Fibroblast of skin of right biceps (primary cell): ENCODE measurements at places on chromosomes 13 and 19.
A peak's percentile ranks its signal among the peaks of the same experiment; 100 is the strongest.

- no peak for DNase-seq
Measured at GRCh38 chr13:102687520-102687919, 7.3 kb downstream of the METTL21C start.

- no peak for DNase-seq
Measured at GRCh38 chr13:38538422-38538821, 148.5 kb upstream of the FREM2 start.

DNA sequence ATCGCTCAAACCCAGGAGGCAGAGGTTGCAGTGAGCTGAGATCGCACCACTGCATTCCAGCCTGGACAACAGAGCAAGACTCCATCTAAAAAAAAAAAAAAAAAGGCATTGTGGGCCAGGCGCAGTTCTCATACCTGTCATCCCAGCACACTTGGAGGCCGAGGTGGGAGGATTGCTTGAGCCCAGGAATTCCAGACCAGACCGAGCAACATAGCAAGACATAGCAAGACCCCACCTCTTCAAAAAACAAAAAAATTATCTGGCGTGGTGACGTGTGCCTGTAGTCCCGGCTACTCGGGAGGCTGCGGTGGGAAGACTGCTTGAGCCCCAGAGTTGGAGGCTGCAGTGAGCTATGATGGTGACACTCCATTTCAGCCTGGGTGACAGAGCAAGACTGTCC is 18.0 kb downstream of the PIP5K1C start:
- DNase-seq, result no peak

- DNase-seq, result peak; percentile 21
Measured at GRCh38 chr13:110062077-110062776, 244.7 kb downstream of the COL4A1 start.

DNA sequence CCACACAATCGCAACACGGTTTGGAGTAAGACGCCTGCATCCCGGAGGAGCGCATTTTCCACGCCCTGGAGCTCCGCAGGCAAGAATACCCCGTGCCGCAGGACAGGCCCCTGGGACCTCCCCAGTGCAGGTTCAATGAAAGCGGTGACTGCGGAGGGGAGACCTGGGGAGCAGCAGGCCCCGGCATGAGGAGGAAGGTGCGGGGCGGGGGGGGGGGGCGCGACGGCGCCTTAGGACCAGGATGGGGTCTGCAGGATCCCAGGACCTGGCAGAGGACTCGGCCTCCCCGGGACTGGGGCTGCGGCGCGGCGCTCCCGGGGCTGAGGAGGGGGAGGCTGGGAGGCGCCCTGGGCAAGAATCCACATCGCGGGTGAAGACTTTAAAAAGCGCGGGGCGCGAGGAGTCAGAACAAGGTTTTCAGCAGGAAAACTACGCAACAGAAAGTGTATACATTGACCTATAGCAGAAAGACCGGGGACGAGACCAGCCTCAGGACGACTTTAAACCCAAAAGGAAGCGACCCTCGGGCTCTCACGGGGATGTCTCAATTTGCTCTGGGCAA is 432 bp downstream of the ZNF611 start:
- DNase-seq, result no peak

DNA sequence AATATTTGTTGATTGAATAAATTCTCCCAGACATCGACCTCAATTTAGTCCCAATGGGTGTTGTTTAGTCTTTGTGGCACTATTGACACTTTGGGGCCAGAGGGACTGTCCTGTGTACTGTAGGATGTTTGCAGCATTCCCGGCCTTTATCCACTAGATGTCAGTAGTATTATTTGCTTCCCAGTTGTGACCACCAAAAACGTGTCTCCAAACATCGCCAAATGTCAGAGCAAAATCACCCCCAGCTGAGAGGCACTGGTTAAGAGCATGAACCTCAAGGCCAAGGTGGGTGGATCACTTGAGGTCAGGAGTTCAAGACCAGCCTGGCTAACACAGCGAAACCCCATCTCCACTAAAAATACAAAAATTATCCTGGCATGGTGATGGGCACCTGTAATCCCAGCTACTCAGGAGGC is 15.4 kb downstream of the NLRP12 start:
- DNase-seq, result peak; percentile 46

DNA sequence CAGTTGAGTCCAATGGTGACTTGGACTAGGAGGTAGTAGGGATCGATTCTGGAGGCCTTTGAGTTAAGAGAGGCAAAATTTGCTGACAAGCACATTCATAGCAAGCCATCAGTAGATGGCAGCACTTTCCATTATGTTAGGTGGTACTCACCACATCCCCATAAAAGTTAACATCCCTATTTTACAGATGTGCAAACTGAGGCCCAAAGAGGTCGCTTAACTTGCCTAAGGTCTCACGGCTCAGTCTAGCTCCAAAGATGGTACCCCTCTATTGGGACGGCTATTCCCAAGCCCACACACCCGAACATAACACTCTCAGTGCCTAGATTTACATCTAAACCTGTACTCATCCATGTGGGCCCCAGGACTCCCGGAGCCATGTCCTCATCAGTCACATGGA is 21.5 kb upstream of the FOSB start:
- DNase-seq, result peak; percentile 48

- DNase-seq, result no peak
Measured at GRCh38 chr13:110317496-110318195, 10.6 kb downstream of the COL4A2 start.

DNA sequence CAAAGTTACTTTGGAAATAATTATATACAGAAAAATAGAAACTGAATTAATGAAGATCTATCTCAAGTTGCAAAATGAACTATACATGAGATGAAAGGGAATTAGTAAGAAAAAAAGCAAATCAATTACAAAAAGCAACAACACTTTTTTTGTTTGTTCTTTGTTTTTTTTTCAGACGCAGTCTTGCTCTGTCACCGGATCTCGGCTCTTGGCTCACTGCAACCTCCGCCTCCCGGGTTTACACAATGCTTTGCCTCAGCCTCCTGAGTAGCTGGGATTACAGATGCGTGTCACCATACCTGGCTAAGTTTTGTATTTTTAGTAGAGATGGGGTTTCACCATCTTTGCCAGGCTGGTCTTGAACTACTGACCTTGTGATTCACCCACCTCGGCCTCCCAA is 2.2 kb downstream of the ZNF415 start:
- no peak for DNase-seq

GRCh38 chr13:42524487-42525034 is 49.4 kb upstream of the TNFSF11 start:
- DNase-seq, result peak; percentile 33

DNA sequence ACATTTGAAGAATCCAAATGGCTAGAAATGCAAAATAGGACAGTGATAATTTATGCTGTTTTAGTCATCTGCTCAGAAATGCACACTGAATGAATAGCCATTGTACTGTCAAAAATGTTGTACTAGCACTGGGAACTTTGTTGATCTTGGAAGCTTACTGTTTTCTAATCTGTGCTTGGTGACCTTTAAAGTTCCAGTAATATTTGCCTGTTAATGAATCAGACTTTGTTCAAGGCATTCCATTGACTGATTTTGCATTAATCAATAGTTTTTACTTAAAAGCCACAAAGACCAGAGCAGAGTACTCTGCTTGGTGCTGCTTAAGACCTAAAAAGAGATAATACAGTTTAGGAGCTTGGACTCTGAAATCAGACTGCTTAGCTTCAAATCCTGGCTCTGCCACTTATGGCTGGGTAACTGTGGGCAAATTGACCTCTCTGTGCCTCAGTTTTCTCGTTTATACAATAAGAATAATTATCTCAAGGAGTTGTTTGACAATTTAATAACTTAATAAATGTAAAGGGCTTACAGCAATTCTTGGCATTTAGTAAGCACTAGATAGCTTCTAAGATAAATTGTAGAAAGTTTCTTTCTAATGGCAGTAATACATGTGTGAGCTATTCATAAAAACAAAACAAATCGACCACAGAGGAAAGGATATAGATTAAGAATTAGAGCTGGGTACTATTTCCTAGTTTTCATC is 4.6 kb upstream of the SLAIN1 start:
- no peak for DNase-seq

DNA sequence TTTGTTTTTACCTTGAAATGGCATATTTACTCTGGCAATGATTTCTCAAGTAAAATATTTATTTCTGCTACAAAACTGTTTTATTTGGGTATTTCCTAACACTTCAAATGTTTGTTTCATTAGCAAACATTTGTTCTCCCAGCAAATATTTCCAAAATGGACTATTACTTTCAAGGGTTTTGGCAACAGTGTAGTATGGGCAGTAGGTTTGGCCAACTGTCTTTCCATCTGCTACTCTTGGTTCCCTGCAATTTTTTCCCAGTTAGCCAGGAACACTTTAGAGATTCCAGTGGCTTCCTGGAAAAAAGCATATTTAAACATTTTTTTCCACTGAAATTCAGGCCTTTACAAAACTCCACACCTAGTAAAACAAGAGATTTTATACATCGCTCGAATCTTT is 466.6 kb downstream of the SLITRK6 start:
- DNase-seq, result no peak

DNA sequence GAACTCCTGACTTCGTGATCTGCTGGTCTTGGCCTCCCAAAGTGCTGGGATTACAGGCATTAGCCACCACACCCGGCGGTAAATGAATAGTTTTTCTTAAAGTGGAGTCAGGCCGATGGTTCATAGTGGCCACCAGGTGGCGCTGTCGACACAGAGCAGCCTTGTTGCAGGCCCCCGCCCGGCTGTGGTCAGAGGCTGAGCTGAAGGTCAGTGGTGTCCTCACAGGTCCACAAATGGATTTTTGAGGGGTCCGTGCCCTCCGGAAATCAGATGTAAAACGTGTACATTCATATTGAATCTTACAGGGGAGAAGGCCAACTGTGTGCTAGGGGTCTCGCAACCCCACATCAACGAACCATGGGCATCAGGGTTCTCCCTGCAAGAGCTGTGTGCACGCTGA is 13.4 kb upstream of the WDR18 start:
- DNase-seq, result no peak

DNA sequence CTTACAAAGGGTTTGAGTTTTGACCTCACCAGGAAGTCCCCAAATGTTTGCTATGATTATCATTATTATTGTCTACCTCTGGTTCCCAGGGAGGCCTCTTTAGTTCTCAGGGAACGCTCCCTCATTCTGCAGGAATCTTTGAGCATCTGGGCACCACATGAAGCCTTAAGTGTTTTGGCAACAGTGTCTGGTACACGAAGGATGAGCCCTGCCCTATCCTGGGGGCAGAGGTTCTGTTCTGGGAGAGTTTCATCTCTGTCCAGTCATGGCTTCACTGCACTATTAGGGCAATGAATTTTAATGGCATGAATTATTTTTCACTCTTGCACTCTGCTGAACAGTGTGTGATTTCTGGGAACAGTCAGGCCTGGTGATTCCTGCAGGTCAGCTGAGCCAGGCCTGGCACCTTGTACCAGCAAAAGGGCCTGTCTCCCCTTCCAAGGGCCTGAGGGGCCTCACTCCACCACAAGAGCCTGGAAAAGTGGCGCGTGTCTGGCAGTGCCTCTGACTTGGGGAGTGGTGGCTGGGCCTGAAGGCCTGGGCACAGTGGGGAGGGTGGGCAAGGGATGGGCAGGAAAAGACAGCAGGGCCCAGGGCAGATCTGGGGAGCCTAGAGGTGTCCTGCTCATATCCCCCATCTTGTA is 4.6 kb downstream of the FAM187B start:
- no peak for DNase-seq

DNA sequence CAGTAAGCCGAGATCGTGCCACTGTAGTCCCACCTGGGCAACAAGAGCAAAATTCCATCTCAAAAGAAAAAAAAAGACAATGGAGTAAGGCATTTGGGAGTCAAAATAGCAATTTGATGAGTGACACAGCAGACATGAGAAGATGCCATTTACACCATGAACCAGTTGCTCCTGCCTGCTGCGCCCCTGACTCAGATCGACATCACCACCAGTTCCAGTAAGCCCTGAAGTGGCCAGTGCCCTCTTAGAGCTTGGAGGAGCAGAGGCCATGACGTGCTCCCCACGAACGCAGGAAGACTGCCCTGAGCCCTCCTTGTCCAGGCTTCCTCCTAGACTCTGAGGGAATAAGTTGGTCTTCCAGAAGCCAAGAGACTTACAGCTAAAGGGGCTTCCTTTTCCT is 339.2 kb downstream of the MYO16 start:
- peak; percentile 16 for DNase-seq

GRCh38 chr19:21610341-21610740 is 104.9 kb downstream of the ZNF429 start:
- DNase-seq, result no peak

GRCh38 chr13:108760541-108760940 is 131.1 kb downstream of the MYO16 start:
- DNase-seq, result no peak

DNA sequence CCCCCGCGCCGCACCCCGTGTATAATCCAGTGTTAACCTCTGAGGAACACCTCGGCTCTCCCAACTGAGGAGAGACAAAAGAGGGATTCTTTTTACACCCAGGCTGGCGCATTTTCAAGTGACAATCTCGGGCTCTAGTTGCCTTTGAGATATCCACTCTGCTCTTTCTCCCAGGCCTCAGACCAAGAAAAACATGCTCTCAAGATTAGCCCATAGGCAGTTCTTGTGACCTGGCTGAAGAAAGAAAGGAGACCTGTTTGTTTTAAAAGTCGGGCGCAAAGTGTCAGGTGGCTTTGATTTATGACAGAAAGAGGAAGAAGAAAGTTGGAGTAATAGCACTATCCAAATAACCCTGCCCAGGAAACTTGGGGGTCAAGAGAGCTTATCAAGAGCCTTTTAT is 27.3 kb downstream of the SHISA2 start:
- no peak for DNase-seq

DNA sequence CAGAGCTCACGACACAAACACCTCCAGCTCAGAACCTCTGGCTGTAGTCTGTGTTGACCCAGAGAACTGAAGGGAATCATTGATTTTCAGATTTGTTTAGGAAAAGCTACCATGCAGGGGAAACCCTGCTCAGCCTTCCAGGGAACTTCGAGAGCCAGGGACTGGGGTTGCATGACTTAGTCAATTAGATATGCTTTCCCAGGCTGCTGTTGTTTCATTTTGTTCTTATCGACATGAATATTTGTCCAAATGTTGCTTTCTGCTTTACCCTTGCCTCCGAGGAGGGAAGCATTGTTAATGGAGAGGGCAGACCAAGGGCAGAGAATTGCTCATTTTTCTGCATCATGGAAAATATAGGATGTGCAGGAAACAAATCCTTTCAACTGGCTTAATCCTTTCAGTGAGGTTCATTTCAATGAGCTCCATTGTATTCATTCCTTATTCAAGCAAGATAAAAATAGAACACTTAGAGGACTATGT is 82.5 kb downstream of the KLF5 start:
- no peak for DNase-seq
